ENCODE measurements at places on chromosomes 2 and 18.

DNA sequence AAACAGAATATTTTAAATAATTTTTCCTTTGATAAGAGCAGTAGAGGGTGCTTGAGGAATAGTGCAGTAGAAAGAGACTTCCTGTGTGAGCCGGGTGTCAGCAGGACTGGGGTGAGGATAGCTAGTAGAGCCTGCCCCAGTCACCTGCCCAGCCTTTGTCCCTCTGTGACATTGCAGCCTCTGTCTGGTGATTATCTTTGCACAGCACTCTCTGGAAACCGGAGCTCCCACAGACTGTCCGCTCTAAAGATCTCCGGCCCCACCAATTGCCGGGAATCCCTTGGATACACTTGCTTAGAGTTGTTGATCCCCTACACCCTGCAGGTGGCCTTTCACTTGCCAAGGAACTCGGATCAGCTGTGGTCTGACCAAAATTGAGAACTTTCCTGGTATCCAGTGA is 1081.3 kb upstream of the TMEFF2 start:
- no peak for DNase-seq

DNA sequence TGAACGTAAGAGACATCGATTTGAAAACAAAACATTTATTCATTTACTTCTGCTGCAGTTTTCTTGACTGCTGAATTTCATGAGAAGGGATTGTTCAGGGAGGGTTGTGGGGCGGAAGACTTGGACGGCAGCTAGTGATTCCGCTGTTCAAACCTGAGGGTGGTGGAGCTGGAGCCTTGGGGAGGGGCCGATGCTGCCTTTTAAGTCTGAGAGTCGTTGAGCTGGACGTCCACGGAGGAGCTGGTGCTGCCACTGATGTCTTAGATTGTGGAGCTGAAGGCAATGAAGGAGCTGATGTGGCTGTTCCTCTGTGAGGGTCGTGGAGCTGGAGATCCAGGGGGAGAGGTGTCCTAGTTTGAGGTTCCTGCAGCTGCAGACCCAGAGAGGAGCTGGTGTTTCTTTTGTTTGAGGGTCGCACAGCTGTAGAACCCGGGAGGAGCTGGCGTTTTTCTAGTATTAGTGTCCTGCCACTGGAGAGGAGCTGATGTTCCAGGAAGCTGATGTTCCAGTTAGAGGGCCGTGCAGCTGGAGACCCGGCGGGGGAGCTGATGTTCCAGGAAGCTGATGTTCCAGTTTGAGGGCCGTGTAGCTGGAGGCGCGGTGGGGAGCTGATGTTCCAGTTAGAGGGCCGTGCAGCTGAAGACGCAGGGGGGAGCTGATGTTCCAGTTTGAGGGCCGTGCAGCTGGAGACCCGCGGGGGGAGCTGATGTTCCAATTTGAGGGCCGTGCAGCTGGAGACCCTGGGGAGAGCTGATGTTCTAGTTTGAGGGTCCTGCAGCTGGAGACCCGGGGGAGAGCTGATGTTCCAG is 150.9 kb downstream of the RTP5 start:
- no peak for DNase-seq

- peak; percentile 53 for DNase-seq
These were observed 125.9 kb downstream of the ANTXR1 start for GRCh38 chr2:69138793-69139459.

- DNase-seq, result no peak
These were observed 1028.4 kb upstream of the PIK3C3 start for GRCh38 chr18:40926679-40927078.

GRCh38 chr2:50885948-50886347 is 146.0 kb downstream of the NRXN1 start:
- no peak for DNase-seq

GRCh38 chr2:110100480-110100879 is 15.1 kb downstream of the MALL start:
- no peak for DNase-seq

- DNase-seq, result no peak
These were observed 43.3 kb upstream of the CUL3 start for GRCh38 chr2:224628416-224628815.

GRCh38 chr2:9686061-9686460 is 55.3 kb upstream of the YWHAQ start:
- no peak for DNase-seq

GRCh38 chr2:51441786-51442185 is 409.9 kb upstream of the NRXN1 start:
- no peak for DNase-seq

DNA sequence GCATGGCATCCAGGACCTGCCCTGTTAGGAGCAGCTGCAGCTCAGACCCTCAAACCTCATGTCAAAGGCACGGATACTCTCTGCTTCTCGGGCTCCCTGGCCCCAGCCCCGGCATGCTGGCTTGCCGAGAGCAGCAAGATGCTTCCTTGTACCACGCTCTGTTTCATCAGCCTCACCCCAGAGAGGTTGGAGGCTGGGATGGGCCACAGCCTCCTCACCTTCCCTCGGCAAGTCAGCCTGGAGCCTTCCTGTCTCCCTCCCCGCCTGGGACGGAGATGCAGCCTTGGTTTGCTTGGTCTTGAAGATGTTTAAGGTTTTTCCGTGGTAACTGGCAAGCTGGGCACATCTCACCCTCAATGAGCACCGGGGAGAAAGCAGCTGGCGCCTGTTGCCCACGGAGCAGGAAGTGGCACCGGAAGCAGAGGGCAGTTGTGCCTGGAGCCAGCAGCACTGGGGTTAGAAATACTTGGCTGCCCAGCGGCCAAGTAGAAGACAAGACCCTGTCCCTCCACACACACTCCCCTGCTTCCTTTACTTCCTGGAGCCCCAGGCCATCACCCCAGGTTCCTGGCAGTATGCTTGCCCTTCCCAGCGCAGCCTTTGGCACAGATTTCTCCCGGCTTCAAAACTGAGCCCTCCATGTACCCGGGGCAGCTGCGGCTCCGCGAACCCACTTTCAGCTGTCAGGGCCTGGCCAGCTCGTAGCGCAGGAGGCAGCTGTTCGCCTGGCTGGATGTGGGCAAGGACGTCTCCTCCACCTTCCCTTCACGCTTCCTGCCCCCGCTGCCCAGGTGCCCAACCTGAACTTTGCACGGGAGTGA is 17.4 kb downstream of the FBLN7 start:
- no peak for DNase-seq

- DNase-seq, result peak; percentile 42
These were observed 341.1 kb downstream of the ARL6IP6 start for GRCh38 chr2:153059338-153060052.

- DNase-seq, result no peak
These were observed 2.8 kb downstream of the MFSD2B start for GRCh38 chr2:24012521-24013188.

GRCh38 chr2:133378928-133379549 is 189.2 kb downstream of the NCKAP5 start:
- no peak for DNase-seq

DNA sequence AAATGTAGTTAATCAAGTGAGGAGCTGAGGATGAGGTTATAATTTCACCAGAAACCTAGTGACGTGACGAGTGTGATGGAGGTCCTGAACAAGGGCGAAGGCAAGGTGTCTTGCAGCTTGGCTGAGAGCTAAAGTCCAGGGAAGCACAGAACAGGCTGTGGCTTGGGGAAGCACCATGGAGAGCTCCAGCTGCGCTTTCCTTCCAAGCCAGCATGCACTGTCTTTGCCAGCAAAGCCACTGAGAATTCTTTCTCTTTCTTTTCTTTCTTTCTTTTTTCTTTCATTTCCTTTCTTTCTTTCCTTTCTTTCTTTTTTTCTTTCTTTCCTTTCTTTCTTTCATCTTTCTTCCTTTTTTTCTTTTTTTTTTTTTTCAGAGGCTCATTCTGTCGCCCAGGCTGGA is 239.3 kb downstream of the FBXO15 start:
- DNase-seq, result no peak

GRCh38 chr2:99559075-99559662 is 69.4 kb upstream of the REV1 start:
- DNase-seq, result peak; percentile 66

- DNase-seq, result no peak
These were observed 144.1 kb downstream of the CDC42EP3 start for GRCh38 chr2:37527361-37527760.

GRCh38 chr2:149225446-149225845 is 104.9 kb upstream of the LYPD6 start:
- no peak for DNase-seq

DNA sequence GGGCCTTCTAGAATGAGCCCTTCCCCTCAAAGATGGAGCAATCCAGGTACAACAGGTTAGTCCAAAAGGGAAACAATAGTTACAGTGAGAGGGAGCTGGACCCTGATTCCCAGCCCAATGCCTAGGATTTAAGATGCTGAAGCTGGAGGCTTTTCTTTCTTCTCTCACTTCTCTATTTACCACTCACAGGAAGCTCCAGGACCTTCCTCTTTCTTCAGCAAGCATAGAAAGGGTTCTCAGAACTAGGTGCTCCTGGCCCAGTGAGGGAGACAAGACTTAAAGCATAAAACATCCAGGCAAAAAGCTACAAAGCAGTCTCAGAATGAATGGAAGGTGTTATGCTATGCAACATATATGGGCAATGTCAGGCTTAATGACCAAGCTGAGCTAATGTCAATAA is 279.0 kb downstream of the SRBD1 start:
- no peak for DNase-seq

DNA sequence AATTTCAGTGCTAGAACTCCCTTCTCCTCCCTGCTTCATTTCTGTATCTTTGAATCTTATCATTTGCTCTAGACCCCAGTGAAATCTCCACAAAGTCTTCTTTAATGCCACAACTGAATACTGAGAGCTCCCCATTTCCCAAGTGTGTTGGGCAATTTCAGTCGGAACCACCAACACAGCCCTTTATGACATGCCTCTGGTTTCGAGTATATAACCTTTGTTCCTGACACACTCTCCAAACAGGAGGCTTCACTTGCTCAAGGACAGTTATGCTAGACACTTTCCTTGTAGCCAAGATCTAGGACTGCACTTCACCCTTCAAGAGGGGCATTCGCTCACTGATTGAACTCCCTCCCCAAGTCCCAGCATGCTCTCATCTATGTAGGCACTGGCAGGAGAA is 18.6 kb upstream of the TTR start:
- DNase-seq, result no peak

DNA sequence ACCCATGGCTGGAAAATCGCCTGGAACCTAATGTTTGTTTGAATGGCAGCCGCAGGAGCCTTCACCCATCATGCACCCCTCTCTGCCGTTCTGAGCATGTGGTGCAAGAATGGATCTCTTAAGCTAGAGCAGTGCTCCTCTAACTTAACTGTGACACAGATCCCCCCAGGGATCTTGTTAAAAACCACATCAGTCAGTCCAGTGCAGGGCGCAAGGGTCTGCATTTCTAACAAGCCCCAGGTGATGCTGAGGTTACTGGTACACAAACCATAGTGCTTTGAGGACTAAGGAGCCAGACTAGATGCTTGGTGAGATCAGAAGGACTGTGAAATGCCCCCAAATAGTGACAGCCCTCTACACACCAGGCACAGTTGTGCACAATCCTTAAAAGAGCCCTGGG is 87.1 kb upstream of the KCTD1 start:
- DNase-seq, result no peak

- no peak for DNase-seq
These were observed 326.3 kb upstream of the TNP1 start for GRCh38 chr2:217186152-217186551.

DNA sequence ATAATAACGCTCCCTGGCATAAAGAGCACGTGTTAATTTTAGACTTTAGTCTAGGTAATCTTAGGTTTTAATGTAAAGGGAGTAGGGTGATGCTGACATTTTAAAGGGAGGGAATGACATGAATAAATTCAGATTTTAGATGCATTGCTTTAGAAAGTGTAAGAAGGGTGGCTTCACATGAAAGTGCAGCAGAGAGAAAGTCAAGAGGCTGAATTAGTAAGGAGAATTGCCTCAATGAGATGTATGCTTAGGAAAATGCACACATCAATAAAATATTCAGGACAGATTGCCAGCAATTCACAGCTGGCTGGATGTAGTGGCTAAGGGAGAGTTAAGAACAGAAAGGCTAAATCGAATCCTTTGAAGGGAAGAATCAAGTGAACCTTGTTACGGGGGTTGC is 165.5 kb upstream of the CDH19 start:
- no peak for DNase-seq

DNA sequence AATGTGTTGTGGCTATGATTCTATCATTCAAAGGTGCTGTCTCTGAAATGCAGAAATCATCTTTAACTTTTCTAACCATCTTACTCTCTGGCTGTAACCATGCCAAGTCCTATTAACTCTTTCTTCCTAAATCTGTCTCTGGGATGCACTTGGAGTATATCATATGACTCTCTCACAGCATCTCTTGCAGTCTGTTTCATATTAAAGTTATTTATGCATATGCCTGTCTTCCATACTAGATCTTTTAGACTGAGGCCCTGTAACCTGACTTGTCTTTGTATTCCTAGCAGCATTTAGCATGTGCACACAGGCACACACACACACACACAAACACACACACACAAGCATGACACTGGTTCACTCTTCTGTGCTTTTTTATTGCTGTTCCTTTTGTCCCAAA is 320.6 kb downstream of the ETAA1 start:
- DNase-seq, result no peak

GRCh38 chr2:7108792-7109532 is 191.8 kb downstream of the RNF144A start:
- no peak for DNase-seq

GRCh38 chr2:131584940-131585339 is 57.3 kb downstream of the CCDC74A start:
- no peak for DNase-seq

GRCh38 chr2:180057706-180058412 is 50.8 kb upstream of the CWC22 start:
- no peak for DNase-seq

DNA sequence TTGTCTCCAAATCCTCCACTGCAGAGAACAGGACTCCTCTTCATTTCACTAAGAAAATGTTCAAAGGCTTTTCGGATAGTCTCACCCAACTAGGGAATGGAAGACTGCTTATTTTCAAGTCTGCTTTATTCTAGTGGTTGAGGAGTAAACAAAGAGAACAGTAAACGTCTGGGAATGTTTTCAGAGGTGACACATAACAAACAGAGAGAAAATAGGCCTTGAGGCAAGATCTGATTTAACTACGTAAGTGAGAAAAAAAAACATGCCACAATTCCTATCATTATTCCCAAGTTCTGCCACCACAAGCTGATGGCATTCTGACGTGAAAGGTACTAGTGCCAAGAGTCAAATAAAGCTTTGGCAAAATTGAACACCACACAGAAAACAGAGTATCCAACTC is 16.7 kb upstream of the WIPF1 start:
- DNase-seq, result no peak

All from H54 (cell line).